ENCODE measurements at places on chromosomes 3 and 15.

- DNase-seq = no peak
Observed at GRCh38 chr3:115975353-115975752, 352.0 kb downstream of the GAP43 start.

- no peak for DNase-seq
Observed at GRCh38 chr15:41892621-41893421, 1.0 kb downstream of the SPTBN5 start.

GRCh38 chr3:194379651-194380050, 10.1 kb upstream of the LRRC15 start:
- no peak for DNase-seq

GRCh38 chr3:69741032-69741767, 1.9 kb downstream of the MITF start:
- no peak for DNase-seq

DNA sequence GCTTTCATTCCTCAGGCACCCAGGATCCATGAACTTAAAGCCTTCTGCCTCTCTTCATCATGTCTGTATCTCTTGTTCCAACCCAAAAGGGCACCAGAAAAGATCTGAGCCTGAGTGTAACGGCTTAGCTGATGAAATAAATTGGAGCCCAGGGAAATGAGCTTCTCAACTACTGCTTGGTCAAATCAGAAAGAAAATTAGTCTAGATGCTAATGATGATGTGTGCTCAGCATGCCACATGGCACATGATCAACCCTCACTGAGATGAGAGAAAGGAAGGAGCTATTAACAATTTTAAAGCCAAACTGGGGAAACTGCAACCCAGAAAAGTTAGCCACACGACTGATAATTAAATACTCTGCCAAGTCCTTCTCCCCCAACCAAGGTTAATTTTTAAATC, 325.7 kb downstream of the CNTN3 start:
- no peak for DNase-seq

DNA sequence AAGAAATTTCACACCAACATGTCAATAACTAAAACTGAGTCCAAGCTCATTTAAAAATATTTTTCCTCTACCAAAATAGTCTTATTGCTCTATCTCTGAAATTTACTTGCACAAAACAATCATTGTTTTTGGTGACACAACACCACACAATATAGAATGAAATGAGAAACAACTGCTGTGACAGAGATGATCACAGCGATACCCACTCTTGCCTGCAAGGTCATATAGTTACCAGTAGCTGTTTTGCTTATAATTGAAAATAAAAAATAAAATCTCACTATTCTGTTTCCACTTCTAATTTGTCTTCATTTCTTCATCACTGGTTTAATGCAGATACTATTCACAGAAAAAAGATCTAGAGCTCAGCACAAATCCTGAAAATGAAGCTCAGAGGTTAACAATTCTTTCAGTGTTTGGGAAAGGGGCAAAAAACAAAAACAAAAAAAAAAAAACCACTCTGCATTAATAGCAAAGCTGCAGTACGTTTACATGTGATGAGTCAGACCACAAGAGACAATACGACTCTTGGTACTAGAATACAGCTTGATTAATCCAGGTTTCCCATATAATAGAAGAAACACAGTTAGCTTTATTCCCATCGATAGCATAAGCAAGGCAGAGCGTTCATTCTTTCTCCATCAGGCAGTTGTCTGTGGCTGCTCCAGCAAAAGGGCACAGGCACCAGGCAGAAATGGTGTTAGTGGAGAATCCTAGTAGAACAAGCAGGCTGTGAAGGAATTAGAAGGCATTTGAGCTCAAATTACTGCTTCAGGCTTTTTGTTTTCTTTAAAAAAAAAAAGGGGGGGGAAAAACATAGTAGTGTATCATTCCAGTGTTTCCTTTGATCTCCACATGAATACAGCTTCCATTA, 773 bp downstream of the ANKRD28 start:
- DNase-seq = peak; percentile 7

GRCh38 chr3:151644020-151644620, 89.6 kb upstream of the AADACL2 start:
- no peak for DNase-seq

DNA sequence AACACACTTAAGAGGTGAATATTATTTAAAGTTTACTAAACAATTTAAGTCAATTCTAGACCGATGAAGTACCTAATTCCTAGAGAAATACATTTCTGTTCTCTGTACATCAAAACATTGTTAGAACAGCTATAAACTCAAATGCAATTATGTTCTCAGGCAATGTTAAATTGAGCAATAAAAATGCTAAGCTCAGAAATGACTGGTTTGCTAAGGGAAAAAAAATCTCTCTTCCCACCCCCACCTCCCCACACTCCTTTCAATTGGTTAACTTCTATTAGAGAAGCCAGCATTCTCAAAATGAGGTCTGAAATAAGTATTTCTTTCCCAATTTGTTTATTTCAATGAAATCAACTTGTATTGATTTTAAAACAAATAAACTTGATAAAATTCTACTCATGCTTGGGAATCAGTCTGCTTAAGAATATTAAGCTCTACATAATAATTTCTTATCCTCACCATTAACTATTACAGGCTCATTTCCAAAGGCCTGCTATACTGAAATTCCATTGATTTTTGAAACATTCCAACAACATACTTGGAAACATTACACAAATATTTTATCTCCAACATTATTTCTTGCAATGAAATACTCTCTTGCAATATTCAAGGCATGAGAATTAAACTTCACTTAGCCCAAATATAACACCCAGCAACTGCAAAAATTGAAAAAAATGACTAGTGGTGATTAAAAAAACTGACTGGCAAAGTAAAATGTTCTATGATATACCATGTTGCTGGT, 22.6 kb downstream of the TSPAN3 start:
- no peak for DNase-seq

GRCh38 chr3:2266606-2267005, 167.9 kb downstream of the CNTN4 start:
- DNase-seq = no peak
